ENCODE measurements at places on chromosomes 5 and 9. TPM values are rescaled to one million over a fixed set of nuclear protein-coding genes. Genes with fewer than 3 reads are reported as not detected.

DNA sequence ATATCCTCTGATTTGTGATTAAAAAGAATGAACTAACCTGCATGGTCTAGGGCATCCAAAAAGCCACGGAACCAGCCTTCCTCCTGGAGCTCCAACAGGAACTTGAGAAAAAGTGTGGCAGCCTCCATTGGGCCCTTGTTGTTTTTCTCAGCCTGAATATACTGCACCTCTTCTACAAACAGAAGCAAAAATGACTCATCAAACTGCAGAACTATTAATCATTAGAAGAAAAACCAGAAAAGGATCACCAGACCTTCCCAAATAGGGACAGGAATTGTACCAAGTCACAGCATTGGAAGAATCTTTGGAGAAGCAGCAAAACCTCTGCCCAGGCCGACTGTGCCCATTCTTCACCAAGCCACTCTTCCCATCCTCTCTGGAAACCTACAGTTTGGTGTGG is 25.2 kb downstream of the RIGI start:
- H3K4me1 ChIP-seq, result no peaks in the 10 kb centered on the region
- H3K27me3 ChIP-seq, result no peaks in the 10 kb centered on the region
- peaks cover 9% of the 10 kb centered on the region for H3K36me3 ChIP-seq
- H3K4me3 ChIP-seq, result no peak overlapping the region
- H3K27ac ChIP-seq, result no peak overlapping the region

DNA sequence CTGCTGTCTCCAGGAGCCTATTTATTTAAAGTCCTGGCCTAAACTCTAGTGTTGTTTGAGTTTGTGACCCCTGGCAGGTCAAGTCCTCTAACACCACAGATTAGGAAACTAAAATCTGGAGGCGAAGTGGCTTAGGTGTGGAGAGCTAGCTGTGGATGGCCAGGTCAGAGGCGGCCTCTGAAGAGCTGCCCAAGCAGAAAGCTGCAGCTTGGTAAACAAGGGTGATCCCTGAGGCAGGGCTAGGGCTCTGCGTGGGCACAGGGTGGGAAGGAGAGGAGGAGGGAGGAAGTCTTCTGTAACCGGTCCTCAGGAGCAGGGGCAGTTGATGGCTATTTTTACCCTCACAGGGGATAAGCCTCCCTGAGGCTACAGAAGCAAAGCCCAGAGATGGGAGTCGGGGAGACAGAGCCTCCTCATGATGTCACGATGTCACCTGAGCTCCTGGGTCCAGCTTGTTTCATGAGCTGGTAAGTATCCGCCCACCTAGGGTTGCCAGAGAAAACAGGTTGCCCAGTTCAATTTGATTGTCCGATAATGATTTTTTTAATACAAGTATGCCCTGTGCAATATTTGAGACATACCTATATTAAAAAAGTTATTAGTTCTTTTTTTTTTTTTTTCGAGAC is 25.9 kb upstream of the BOD1 start:
- H3K36me3 ChIP-seq, result no peaks in the 10 kb centered on the region
- peaks cover 11% of the 10 kb centered on the region for H3K4me1 ChIP-seq
- no peaks in the 10 kb centered on the region for H3K27me3 ChIP-seq
- DNase-seq, result no peak

- no peaks in the 10 kb centered on the region for H3K4me1 ChIP-seq
- DNase-seq, result no peak
- no peak overlapping the region for H3K4me3 ChIP-seq
- no peaks in the 10 kb centered on the region for H3K27me3 ChIP-seq
- H3K27ac ChIP-seq, result no peak overlapping the region
Observed at GRCh38 chr9:74095925-74096324, 401.2 kb upstream of the RORB start.

Gene ANKRD31
- total RNA-seq, result 0.12 TPM

- no peak for DNase-seq
- no peaks in the 10 kb centered on the region for H3K4me1 ChIP-seq
- no peaks in the 10 kb centered on the region for H3K27me3 ChIP-seq
- no peak overlapping the region for H3K27ac ChIP-seq
Observed at GRCh38 chr5:80300125-80300524, 19.7 kb upstream of the SPZ1 start.

DNA sequence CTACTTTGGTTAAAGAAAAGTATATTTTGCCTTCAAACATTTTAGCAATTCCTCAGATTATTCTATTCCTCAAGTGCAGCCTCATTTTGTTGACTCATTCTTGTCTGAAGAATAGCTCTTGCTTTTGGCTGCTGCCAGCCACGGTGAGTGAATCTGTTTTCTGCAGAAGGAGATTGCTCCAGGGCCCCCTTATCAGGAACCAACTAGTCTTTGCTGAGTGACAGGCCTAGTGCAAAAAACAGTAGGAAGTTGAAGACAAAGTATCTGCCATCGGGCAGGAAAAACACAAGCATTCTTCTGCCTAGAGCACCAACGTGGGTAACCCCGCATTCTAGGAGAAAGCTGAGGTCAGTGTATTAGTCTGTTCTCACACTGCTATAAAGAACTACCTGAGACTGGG is 42.3 kb downstream of the ZNF883 start:
- H3K36me3 ChIP-seq, result no peaks in the 10 kb centered on the region
- H3K4me1 ChIP-seq, result no peaks in the 10 kb centered on the region
- DNase-seq, result no peak
- H3K27me3 ChIP-seq, result no peaks in the 10 kb centered on the region
- no peak overlapping the region for H3K27ac ChIP-seq
- H3K4me3 ChIP-seq, result no peak overlapping the region

DNA sequence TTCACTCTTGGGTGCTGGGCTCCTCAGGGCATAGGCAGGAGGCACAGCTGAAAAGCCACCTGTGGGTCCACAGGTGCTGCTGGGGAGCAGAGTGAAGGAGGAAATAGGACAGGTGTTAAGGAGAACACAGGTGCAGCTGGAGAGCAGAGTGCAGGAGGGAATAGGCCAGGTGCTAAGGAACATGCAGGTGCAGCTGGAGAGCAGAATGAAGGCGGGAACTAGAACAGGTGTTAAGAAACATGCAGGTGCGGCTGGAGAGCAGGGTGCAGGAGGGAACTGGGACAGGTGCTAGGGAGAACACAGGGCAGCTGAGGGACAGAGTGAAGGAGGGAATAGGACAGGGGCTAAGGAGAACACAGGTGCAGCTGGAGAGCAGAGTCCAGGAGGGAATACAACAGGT is 43.8 kb upstream of the PLEKHG4B start:
- no peak overlapping the region for H3K4me3 ChIP-seq
- H3K4me1 ChIP-seq, result no peaks in the 10 kb centered on the region
- H3K36me3 ChIP-seq, result no peaks in the 10 kb centered on the region
- no peak overlapping the region for H3K27ac ChIP-seq
- no peak for DNase-seq
- peaks cover 4% of the 10 kb centered on the region for H3K27me3 ChIP-seq

DNA sequence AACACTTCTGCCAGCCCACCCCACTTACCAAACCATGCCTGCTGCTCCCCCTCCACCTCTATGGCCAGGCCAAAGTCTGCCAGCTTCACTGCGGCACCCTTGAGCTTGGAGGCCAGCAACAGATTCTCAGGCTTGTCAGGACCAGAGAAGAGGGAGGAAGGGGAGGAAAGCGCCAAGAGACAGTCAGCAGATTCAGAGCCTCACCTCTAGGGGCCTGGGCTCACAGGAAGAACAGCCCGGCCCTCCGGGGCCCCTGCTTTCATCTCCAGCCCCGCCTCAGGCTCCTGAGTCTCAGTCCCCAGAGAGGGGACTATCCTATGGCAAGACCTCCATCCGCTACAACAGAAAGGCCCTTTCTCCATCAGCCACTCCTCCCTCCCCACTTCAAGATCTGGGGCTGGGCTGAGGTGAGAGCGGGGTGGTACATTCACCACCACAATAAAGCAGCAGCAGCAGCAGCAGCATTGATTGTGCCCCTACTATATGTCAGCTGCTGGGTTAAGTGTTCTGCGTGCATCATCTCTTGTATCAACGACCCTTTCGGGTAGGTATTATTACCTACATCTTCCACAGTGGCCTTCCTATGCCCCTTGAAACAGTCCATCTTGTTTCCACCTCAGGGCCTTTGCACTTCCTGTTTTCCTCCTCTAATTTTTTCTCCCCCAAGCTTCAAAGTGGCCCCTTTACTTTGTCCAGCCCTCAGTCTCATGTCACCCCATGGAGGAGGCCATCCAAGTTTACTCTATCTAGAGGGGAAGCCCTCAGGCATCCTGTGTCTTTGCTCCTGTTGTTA is 36.0 kb downstream of the CAMK2A start:
- no peaks in the 10 kb centered on the region for H3K36me3 ChIP-seq
- H3K27ac ChIP-seq, result no peak overlapping the region
- no peak overlapping the region for H3K4me3 ChIP-seq
- no peaks in the 10 kb centered on the region for H3K4me1 ChIP-seq
- H3K27me3 ChIP-seq, result no peaks in the 10 kb centered on the region

DNA sequence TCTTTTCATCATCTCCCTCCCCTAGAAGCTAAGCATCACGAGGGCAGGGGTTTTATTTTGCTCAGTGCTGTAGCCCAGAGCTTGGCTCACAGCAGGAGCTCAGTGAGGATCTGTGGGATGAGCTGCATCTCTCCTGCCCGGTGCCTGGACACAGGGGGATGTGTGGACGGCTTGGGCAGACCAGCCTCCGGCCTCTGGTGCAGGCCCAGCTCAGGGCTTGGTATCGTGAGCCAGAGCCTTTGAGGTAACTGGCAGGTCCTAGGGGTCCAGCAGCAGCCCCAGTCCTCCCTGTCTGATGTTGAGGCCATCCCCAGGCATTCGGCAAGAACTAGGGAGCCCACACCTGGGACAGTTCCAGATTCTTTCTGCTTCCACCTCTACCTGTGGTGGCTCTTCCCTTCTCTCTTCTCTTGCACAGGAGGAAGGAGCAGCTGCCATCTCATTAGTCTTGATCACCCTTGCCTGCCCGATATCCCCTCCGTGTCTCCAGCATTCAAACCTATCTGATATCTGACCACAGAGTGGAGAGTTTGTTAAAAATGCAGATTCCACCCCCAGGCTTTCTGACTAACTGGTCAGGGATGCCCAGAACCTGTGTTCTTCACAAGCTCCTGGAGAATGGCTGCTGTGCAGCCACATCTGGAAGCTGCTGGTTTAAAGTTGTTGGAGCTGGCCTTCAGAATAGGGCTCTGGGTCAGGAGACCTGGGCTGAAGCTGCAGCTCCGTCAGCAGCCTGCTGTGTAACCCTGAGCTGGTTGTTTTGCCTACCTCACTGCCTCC is 7.9 kb upstream of the SLC6A7 start:
- no peaks in the 10 kb centered on the region for H3K36me3 ChIP-seq
- no peak for DNase-seq
- peak overlapping the region; percentile 84 for H3K27ac ChIP-seq
- no peaks in the 10 kb centered on the region for H3K27me3 ChIP-seq

DNA sequence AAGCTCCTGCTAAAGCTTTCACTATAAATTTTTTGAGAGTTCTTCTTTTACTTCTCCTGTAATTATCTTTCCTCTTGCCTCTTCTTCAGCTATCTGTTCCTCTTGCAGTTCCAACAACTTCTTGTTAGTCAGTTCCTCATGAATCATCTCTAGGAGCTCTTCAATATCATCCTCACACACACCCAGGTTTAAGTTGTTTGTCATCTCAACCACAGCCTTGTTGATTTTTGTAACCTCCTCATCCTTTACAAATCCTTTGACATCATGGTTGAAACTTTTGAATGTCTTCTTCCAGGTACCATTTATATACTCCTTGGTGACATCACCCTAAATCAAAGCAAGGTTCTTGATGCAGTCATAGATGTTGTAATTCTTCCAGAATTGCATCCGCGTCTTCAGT is 106.3 kb upstream of the MAMDC2 start:
- H3K27me3 ChIP-seq, result no peaks in the 10 kb centered on the region
- DNase-seq, result no peak
- H3K27ac ChIP-seq, result no peak overlapping the region
- no peak overlapping the region for H3K4me3 ChIP-seq
- H3K36me3 ChIP-seq, result no peaks in the 10 kb centered on the region
- H3K4me1 ChIP-seq, result no peaks in the 10 kb centered on the region

Gene ZNG1A
- total RNA-seq, result 18.2 TPM

- DNase-seq, result no peak
- H3K27me3 ChIP-seq, result no peaks in the 10 kb centered on the region
- peaks cover 36% of the 10 kb centered on the region for H3K4me1 ChIP-seq
- H3K36me3 ChIP-seq, result peaks cover 27% of the 10 kb centered on the region
- peak overlapping the region; percentile 88 for H3K27ac ChIP-seq
- peak overlapping the region; percentile 2 for H3K4me3 ChIP-seq
Observed at GRCh38 chr9:136901516-136902258, 15.4 kb downstream of the TRAF2 start.

GRCh38 chr5:13994621-13995253 is 50.2 kb upstream of the DNAH5 start:
- H3K36me3 ChIP-seq, result no peaks in the 10 kb centered on the region
- no peak for DNase-seq
- no peaks in the 10 kb centered on the region for H3K4me1 ChIP-seq
- H3K27me3 ChIP-seq, result no peaks in the 10 kb centered on the region
- no peak overlapping the region for H3K27ac ChIP-seq

GRCh38 chr5:81749561-81750307 is 1.2 kb downstream of the SSBP2 start:
- peaks cover 20% of the 10 kb centered on the region for H3K4me1 ChIP-seq
- DNase-seq, result peak; percentile 51
- H3K4me3 ChIP-seq, result peak overlapping the region; percentile 79
- H3K27ac ChIP-seq, result peak overlapping the region; percentile 98
- no peaks in the 10 kb centered on the region for H3K36me3 ChIP-seq
- H3K27me3 ChIP-seq, result no peaks in the 10 kb centered on the region

DNA sequence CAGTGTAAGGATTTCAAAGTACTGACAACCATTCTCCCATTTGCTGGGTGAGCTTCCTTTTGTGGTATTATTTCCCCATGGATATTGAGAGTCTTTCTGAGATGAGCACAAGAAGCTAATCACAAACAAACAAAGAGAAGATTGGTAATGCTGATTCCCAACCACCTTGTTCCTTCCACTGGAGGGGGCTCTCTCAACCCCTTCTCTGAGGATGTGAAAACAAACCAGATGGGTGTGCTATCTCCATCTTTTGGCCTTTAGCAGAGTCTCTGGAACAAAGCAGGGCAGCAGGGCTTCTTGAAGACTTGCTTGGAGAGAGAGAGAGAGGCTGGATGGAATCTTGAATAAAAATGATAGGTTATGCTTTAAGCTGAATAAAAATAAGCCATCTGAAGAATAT is 576.7 kb upstream of the ZNF462 start:
- H3K36me3 ChIP-seq, result no peaks in the 10 kb centered on the region
- no peak overlapping the region for H3K27ac ChIP-seq
- H3K4me1 ChIP-seq, result peaks cover 14% of the 10 kb centered on the region
- H3K27me3 ChIP-seq, result no peaks in the 10 kb centered on the region

Gene TRPM3
- not detected for total RNA-seq

GRCh38 chr9:5336688-5337087 is 3.0 kb downstream of the RLN1 start:
- H3K4me1 ChIP-seq, result no peaks in the 10 kb centered on the region
- no peak for DNase-seq
- H3K36me3 ChIP-seq, result no peaks in the 10 kb centered on the region
- H3K4me3 ChIP-seq, result no peak overlapping the region

GRCh38 chr9:132622159-132622558 is 39.8 kb downstream of the BARHL1 start:
- no peaks in the 10 kb centered on the region for H3K4me1 ChIP-seq
- H3K4me3 ChIP-seq, result no peak overlapping the region
- H3K36me3 ChIP-seq, result no peaks in the 10 kb centered on the region
- peak; percentile 23 for DNase-seq
